ENCODE measurements at places on chromosomes 11 and 22.

GRCh38 chr11:80980227-80980626 lies 1539.4 kb upstream of the TENM4 start:
- no peak for DNase-seq

GRCh38 chr11:130094614-130095013 lies 24.9 kb downstream of the APLP2 start:
- no peak for DNase-seq

- no peak for DNase-seq
Measured at GRCh38 chr11:124882339-124883071, 15.2 kb downstream of the ROBO4 start.

GRCh38 chr11:46498179-46498578 lies 95.6 kb downstream of the AMBRA1 start:
- no peak for DNase-seq

DNA sequence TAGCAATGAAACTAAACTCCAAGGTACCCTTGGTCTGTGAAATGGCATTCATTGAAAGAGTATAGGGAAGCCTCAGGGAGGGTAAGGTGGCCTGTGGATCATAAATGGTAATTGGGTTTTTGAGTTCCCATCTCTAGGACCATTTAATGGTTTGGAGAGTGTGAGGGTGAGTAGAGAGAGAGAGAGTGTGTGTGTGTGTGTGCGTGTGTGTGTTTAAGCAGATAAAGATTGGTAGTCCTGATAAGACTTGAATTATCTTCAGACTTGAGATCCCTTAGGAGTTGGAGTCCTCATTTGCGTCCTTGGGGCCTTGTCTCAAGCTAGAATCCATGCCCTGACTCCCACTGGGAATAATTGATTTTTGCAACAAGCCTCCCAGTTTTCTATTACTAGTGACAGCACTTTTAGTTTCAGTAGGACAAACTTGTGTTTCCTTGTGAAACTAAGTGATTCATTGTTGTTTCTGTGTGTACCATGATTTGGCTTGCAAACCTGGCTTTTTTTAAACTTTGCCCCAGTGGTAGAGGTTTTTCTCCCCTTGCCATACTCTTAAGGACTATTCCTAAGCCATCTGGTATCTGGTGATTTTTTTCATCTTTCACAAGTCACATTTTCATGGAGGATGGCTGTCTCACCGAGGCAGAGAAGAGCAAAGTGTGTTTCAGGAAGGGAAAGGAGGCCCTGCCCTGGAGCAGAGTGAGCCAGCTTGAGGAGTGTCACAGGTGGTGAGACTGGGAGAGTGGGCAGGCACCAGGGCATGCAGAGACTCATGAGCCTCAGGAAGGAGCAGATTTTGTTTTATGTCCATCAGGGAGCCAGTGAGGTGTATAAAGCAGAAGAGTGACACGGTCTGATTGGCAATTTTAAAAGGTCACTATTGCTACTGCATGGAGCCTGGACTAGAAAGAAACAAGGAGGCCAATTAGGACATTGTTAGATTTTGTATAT lies 26.7 kb downstream of the ALKBH3 start:
- DNase-seq: no peak

DNA sequence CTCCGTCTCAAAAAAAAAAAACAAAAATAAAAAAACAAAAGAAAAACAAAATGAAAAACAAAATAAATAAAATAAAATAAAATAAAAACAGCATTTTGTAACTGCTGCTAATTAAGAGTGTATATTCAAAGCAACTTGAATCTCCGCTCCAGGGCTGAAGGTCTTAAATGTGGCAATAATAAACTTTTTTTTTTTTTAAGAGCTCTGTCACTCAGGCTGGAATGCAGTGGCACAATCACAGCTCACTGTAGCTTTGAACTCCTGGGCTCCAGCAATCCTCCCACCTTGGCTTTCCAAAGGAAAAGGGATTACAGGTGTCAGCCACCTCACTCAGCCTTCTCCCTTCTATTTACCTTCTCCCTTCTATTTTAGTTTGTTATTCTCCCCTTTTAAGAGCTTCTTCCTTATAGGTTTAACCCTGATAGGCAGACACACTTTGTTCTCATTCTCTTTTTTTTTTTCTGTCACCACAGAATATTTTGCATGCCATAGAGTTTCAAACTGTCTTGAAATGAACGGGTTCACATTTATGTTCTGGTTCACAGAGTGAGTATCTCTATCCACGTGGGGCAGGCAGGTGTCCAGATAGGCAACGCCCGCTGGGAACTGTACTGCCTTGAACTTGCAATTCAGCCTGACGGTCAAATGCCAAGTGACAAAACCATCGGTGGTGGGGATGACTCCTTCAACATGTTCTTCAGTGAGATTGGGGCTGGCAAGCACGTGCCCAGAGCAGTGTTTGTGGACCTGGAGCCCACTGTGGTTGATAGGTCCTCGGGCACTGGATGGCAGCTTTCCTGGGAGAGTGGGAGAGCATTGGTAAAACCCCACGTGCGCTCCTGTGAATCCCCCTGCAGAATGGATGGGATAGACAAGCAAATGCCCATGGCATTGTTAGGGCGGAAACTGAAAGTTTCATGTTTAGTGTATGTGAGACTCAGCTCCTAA lies 19.4 kb downstream of the LRRC74B start:
- no peak for DNase-seq

DNA sequence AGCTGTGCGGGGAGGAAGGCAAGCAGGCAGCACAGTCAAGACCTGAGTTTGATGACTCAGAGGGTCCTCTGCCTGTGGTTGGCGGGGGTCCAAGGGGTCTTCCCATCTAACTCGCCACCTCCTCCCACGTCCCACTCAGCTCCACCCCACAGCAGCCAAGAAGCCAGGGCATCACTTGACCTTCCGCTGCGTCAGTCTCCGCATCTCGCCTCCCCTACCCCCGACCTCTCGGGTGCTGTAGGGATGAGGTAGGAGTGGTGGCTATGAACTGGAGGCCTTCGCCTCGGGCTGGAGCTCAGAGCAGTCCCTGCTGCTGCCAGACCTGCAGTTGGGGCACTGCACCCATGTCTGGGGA lies 90.6 kb downstream of the CDKN1C start:
- DNase-seq: no peak

DNA sequence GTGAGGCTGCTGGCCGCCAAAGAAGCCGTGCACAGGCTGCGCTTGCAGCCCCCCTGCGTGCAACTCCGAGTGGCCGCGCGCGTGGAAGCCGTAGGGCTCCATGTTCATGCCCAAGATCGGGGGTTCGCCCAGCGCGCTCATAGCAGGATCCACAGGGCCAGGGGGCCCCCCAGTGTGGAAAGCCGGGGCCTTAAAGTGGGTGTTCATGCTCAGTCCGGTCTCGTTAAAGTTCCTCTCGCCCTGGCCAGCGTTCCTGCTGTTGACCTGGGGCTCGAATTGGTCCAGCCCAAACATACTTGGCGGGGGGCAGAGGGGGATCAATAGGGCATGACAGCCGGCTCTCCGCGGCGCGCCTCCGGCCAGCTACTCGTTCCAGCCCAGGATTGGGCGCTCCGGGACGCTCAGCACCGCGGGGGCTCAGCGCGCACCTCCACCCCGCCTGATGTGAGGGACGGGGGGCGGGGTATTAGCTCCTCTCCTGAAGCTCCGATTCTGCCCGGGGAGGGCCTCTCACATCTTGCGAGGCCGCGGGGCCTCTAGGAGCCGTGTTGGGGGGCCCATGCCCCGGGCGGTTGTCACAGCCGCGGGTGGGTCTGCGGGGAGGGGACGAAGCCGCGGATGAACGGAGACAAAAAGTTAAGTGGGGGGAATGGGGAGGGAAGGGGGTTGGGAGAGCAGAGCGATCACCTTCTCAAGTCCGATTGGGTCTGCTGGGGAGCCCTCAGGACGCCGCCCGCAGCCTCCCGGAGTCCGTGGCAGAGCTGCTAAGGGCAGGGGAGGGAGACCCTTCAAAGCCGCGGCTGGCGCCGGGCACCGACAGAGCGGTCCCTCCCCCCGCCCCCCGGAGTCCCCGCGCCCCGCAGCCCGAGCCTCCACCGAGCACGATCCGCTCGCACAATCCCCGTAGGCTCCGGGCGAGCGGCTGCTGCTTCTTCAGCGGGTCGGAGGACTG lies 1.0 kb downstream of the MN1 start:
- no peak for DNase-seq

GRCh38 chr11:92473736-92474135 lies 249.1 kb downstream of the FAT3 start:
- no peak for DNase-seq

DNA sequence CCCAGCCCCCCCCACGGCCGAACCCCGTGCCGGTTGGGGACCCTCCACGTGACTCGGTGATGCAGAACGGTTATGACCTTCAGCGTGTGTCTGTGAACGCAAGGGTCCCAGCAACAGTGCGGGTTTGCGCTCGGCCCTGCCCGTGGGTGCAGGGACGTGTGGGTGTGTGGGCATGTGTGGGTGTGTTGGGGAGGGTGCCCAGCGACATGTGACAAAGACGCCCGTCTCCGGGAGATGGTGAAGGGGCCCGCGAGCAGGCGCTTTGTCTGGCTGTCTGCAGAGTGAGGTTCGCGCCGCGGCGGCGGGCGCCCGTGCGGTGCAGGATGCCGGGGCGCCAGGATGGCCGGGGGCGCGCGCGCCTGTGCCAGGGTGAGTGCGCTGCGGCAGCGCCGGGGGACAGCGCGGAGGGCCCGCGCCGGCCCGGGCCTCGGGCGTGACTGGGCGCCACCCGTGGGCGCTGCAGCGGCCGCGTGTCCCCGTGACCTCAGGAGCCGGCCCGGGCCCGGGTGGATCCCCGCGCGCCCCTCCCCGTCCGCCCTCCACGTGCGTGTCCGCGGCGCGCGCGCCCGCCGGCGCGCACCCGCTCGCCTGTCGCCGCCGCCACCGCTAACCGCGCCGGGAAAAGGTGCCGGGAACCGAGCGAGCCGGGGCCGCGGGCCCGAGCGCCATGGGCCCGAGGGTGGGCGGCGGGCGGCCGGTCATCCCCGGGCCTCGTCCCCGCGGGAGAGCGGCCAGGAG lies at the start of gene LRFN4:
Gene LRFN4 (plus strand): TSS at position 569 of the 738 bp plus-strand sequence. CDS start 681 bp downstream, outside the sequence.
- peak; percentile 85 for DNase-seq

GRCh38 chr22:31346733-31347250 lies 646 bp upstream of the PATZ1 start:
- DNase-seq: peak; percentile 63

GRCh38 chr11:86901599-86901998 lies 53.6 kb downstream of the FZD4 start:
- no peak for DNase-seq

- peak; percentile 81 for DNase-seq
Measured at GRCh38 chr22:44080936-44081861, 57.1 kb downstream of the PARVB start.

DNA sequence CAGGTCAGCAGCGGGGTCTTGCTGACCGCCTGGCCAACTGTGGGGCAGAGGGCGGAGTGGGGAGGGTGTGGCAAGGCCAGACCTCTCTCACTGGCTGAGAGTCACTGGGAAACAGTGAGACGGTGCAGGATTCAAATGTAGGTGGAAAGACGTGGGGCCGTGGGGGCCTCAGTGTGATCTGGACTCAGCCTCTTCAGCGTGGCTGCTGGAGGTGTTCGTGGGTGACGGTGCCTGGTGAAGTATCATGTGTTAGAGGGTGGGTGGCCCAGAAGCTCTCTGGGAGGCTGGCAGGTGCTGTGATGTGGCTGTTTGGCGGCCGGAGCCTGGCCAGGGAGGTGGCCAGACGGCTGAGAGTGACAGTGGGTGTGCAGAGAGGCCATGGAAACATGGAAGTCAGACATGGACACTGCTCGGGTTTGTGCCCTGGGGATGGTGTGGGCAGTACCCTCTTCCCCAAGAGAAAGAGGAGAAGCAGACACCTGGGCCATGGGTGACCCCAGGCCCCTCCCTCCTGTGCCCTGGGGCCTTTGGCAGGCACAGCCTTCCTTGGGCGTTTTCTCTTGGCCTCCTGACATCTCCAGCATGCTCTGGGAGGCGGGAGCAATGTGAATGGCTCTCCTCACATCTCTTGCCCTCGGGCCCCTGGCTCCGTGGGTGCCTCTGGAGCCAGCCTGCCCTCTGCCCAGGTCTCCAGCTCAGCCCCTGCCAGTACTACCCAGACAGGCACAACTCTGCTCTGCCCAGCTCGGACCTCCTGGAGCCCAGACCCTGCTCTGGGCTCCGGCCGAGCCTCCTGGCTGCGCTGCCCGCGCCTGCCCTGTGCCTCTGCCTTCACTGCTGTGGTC lies 10.1 kb upstream of the ACR start:
- DNase-seq: no peak

DNA sequence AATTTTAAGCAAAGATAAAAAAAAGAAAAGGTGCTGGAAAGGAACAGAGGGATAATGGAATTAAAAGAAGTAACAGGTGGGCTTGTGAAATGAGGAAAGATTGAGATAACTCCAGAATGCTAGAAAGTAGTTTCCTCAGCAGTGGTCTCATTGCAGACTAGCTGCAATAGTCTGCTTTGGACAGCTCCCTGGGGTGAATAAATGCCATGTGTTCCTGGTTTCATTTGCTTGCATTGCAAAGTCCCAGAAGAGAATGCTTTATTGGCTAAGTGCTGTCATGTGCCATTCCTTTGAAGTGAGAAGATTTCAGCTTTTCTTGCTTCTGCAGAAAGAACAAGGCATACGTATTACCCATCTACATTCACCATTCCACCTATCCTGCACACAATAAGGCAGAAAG lies 478.8 kb upstream of the RAG2 start:
- DNase-seq: no peak

DNA sequence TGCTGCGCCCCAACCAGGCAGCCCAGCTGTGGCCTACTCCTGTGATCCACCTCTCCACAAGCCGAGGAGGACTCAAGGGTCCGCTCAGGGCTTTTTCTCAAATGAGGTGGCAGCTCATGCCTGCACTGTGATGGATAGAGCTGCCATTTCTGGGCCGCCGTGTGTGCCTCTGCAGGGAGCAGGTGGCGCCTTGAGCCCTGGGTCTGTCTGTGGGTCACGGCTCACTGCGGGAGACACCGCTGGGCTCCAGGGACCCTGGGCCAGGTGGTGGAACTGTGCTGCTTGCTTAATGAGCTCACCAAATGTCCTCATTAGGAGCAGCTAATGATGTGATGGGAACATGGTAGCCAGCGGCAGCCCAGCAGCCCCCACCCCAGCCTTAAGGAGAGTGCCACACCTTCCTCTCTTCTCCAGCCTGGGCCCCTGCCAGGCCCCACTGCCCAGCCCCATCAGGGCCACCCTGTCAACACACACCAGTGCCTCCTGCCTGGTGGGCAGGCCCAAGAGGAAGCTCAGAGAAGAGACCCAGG lies 50.8 kb downstream of the DHCR7 start:
- no peak for DNase-seq

- DNase-seq: no peak
Measured at GRCh38 chr22:28222976-28223745, 304.1 kb upstream of the PITPNB start.

DNA sequence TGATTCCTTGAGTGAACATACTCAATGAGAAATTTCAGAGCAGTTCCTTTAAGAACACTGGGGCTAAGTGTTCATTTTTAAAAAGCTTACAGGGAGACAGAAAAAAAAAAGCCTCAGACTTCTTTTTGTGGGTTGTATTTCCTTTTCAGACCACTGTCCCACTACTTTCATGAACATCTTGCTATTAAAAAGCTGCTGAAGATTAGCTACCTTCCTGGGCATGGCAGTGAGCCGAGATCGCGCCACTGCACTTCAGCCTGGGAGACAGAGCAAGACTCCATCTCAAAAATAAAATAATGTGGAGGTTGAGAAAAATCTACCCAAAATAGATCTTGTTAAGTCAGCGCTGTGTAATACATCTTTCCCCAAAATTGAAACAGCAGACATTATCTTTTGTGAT lies 10.8 kb downstream of the TRAF6 start:
- no peak for DNase-seq

- DNase-seq: no peak
Measured at GRCh38 chr11:133995066-133995465, 38.3 kb upstream of the IGSF9B start.

- no peak for DNase-seq
Measured at GRCh38 chr11:69637941-69638871, 2.8 kb upstream of the CCND1 start.
